ENCODE measurements at places on chromosomes 4 and X.

GRCh38 chrX:50827996-50828395 lies 14.0 kb upstream of the SHROOM4 start:
- peak; percentile 14 for DNase-seq

GRCh38 chr4:3501126-3501824 lies 30.9 kb downstream of the LRPAP1 start:
- no peak for DNase-seq

DNA sequence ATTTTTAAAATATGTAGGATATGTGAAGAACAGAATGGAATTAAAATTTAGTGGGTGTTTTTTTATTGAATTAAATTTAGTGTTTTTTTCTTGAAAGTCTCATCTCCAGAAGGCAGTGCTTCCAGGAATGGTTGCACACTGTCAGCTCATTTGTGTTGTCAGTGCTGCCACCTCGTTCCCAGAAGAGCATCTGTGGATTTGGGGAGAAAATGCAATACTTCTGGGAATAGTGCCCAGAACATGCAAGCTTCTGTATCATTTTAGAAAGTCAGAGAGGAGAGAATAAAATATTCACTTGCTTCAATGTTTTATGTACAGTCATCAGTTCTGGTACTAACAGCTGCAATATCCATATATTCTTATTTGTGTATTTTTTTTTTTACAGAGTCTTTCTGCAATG lies 608.8 kb downstream of the PCDH7 start:
- no peak for DNase-seq

DNA sequence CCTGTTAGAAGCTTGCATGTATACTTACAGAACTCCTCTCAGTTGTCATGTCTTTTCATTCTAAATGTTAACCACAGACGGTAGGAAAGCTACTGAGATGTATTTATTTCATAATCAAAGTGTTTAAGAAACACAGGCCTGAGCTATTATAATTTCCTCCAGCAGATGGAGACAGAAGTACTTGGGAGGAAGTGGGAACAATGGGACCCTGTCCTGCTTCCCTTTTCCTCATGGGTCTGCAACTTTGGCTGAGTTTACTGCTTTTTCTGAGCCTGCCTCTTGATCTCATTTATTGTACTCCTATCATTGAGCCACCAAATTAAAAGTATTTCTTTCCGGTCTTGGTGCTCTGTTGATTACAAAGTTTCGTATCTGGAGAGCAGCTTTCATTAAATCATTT lies 67.7 kb upstream of the SPANXN2 start:
- DNase-seq, result no peak

- DNase-seq, result no peak
These were observed 1.8 kb upstream of the HGFAC start for GRCh38 chr4:3440011-3440410.

GRCh38 chr4:159787901-159788300 lies 685.0 kb downstream of the RAPGEF2 start:
- DNase-seq, result peak; percentile 68

DNA sequence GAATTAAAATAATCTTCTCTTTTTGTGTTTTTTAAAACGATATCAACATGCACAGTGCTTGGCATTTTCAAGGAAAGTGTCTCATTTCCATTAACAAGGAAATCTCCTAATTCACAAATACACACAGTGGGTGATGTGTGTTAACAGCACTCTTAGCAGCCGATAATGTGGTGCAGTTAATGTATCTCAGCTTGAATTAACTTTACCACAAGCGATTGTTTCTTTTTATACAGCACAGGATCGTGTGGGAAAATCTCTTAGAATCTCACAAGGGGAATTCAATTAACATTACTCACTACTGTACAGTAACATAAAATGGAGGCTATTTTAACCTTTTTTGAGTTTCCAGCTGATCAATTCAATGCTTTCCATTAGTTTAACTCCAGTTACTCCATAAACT lies 1841.9 kb downstream of the STIM2 start:
- DNase-seq, result no peak

DNA sequence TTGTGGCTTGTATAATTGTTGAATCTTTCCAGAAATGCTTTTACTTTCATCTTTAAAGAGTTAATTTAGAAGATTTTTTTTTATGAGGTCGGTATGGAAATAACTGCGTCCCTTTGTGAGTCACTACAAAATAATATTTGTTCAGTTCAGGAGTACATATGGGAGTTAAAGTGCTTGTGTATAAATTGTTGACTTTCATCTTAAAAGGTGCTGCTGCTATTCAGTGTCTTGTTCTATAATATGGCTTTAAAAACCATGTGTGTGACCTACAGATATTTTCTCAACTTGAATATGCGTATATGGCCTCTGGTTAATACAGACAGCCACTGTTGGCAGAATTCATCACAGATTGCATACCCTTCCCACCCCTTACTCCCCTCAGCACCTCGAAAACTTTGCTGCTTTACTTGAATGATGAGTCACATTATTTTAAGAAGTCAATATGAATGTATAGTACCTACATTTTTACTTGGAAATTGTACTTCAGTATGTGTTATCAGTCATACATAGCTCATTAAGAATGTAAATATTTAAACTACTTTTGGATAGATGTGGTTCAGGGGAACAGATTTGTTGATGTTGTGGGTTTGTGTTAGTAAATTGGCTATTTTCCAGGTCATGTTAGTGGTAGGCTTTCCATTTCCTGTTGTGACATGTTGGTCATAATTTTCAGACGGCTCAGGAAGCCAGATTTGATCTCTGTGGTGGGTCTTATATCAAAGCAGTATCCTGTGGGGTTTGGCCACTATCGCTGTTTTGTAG lies 1.5 kb downstream of the CLCN3 start:
- DNase-seq, result no peak

DNA sequence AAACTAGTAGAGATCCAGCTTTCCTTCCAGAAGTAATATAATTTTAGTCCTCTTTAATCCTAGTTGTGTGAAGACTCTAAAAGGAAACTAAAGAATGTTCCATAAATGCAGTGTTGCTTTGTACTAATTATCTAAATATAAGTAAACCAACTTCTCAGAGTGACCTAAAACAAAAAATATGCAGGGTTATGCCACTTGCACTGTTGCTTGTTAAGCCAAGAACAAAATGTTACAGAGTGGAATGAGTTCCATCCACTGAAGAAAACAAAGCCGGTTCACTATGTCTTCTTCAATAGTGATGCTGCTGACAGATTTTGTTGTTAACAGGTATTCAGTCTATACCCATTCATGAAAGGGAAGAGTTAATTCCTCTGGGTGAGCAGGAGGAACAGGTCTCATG lies 252.0 kb upstream of the DIAPH2 start:
- DNase-seq, result no peak

DNA sequence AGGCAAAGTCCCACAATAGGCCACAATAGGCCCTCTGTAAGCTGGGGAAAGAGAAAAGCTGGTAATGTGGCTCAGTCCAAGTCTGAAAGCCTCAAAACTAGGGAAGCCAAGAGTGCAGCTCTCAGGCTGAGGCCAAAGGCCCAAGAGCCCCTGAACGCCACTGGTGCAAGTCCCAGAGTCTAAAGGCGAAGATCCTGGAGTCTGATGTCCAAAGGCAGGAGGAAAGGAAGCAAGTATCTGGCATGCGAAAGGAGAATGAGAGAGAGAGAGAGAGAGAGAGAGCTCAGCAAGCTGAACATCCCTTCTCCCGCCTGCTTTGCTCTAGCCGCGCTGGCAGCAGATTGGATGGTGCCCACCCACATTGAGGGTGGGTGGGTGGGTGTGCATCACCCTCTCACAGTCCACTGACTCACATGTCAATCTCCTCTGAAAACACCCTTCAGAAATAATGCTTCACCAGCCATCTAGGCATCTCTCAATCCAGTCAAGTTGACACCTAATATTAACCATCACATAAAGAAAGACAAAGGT lies 30.9 kb upstream of the ELF2 start:
- DNase-seq, result no peak

- DNase-seq, result no peak
These were observed 84.2 kb downstream of the HPRT1 start for GRCh38 chrX:134544135-134544512.

Data from HS-5 (cell line).